Activated CD8-positive, alpha-beta T cell treated with anti-CD3 and anti-CD28 coated beads, Interleukin-2, amount 10 ng/mL, durations not matched to agents 7 days and 5 days (primary cell): ENCODE measurements at places on chromosomes 3 and 15.

GRCh38 chr3:51816723-51817122, 37.7 kb upstream of the IQCF6 start:
- H3K4me1 ChIP-seq: peaks cover 12% of the 10 kb centered on the region
- H3K27ac ChIP-seq: no peak overlapping the region
- H3K27me3 ChIP-seq: peaks cover 20% of the 10 kb centered on the region
- H3K36me3 ChIP-seq: peaks cover 3% of the 10 kb centered on the region
- no peak overlapping the region for H3K4me3 ChIP-seq

DNA sequence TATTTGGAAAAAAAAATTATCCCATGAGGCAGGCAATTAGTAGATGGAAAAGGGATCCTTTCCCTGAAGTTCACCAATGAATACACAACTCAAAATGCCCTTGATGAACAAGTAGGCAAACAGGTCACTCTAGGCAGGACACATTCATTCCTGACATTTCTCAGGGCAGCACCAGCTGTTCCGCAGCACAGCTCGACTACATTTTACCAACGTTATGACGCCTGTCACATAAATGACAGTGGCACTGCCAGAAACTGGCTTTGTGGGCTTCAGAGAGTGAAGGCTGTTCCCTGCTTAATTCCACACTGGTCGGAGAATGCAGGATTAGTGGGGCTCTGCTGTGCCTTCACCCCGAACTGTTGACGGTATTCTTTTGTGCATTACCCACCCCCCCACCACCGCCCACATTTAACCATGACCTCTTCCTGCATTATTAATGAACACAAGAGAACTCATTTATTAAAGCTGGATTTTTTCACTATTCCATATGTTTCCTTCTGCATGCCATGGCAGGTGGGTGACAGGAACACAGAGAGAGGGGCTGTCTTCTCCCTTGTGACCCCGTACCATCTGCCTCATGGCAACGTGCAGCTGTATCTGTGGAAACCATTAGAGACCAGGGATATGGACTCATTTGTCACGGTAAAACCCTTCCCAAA, 197.6 kb downstream of the PDZRN3 start:
- no peaks in the 10 kb centered on the region for H3K27me3 ChIP-seq
- H3K36me3 ChIP-seq: no peaks in the 10 kb centered on the region
- H3K4me3 ChIP-seq: no peak overlapping the region
- H3K4me1 ChIP-seq: no peaks in the 10 kb centered on the region
- no peak for DNase-seq

DNA sequence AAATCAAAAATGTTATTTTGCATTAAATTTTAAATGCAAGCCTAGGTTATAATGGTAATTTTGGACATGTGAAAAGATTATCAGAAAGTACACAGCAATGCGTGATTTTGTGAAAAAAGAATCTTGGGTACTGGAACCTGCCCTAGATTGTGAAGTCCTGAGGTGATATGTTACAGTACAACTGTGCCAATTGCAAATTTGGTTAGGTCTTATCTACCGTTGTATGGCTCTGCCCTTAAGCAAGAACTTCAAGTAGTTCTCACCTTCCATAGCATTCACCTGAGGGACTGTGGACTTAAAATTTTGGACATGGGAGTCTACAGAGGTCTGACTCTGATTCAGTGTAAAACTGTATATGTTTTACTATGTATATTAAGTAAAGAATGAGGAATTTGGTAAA, 140.2 kb downstream of the PEX5L start:
- H3K4me3 ChIP-seq: no peak overlapping the region
- H3K27me3 ChIP-seq: peaks cover 1% of the 10 kb centered on the region
- H3K4me1 ChIP-seq: no peaks in the 10 kb centered on the region
- H3K27ac ChIP-seq: no peak overlapping the region

DNA sequence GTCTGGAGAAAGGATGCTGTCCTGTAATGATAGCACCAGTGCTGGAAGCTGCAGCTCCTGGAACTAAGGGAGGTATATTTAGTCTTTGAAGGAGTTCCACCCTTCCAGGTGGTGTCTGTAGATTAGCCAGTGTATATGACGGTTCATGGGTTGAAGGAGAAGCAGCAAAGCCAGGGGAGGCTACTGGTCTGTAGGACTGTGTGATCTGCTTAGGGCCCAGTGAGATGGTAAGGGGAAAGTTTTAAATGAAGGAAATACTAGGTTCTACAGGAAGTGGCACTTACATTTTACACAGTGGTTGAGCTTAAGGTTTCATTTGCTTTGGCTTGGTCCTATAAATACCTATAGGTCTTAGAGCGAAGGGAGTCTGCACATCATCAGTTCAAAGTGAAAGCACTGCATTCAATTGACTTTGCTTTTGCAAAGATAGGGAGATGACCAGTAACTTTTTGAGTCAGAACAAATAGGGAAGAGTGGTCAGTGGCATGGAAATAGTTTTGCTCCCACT, 5.6 kb downstream of the SLC25A38 start:
- H3K4me3 ChIP-seq: peak overlapping the region; percentile 60
- peaks cover 68% of the 10 kb centered on the region for H3K36me3 ChIP-seq
- H3K27ac ChIP-seq: peak overlapping the region; percentile 91
- H3K4me1 ChIP-seq: peaks cover 82% of the 10 kb centered on the region
- peak; percentile 37 for DNase-seq

- no peaks in the 10 kb centered on the region for H3K36me3 ChIP-seq
- no peak for DNase-seq
- no peaks in the 10 kb centered on the region for H3K4me1 ChIP-seq
- no peak within 1 kb of the TSS for H3K27ac ChIP-seq
These were observed at the start of gene GABRA5 for GRCh38 chr15:26866298-26867199. GABRA5 (plus strand) TSS chr15:26867062; CDS start chr15:26869249, 2,187 bp downstream.
